ENCODE measurements at places on chromosomes 1 and 21.

- no peak for DNase-seq
Observed at GRCh38 chr1:85151446-85151845, 49.4 kb downstream of the SYDE2 start.

DNA sequence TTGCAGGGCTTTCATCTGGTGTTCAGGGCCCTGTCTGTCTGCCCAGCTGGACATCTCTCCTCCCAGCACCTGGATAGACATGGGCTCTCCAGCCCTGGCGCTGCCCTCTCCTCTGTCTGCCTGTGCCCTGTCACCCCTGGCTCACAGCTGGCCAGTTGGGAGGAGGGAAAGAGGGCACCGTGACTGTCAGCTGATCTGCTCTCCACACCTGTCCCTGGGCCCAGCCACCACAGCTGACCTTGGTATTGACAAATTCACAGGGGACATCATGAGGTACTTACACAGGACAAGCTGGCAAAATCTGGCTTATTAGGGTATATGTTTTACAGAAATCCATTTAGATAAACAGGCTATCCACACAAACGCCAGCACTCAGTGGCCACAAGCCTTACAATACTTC lies 8.3 kb downstream of the TNR start:
- DNase-seq, result no peak

DNA sequence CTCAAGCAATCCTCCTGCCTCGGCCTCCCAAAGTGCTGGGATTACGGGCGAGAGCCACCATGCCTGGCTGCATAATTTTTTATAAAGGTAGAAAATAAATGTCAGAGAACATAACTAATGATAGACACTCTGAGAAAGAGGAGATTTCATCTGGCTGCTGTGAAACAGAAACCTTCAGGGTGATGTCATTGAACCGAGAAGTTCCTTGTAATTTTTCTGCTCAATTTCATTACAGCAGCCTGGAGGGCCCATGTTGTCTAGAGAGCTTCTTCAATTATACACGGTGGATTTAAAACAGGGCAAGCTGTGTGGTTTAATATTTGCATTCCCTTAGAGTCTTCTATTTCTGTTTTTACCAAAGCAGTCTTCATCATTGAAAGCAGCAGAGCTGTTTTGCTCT lies 64.3 kb upstream of the MORC3 start:
- DNase-seq, result no peak

DNA sequence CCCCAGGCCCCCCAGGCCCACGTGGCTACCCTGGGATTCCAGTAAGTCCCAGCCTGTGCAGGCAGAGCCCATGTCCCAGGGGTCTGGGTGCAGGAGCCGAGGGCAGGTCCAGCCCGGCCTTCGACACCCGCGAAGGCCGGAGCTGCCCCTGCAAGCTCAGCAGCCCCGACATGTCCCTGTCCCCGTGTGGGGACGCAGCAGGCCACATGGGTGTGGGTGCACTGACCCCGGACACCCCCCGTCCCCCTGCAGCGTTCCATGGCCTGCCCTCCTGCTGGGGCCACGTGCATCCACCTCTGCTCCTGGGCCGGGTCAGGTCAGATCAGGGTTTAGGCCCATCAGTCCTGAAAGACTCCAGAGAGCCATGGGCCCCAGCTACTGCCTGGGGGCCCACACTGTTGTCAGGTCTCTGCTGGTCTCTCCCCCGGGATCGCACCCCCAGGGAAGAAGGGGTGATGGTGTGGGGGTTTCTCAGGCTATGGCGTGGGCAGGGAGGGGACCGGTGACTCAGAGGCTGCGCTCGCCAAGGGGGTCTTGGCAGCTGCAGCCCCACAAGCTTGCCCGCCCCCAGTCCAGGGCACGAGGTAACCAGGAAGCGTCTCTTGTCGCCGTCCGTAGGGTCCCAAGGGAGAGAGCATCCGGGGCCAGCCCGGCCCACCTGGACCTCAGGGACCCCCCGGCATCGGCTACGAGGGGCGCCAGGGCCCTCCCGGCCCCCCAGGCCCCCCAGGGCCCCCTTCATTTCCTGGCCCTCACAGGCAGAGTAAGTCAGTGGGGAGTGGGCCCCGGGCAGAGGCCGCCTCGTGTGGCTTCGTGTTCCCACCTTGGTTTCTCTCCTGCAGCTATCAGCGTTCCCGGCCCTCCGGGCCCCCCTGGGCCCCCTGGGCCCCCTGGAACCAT lies 37.5 kb downstream of the SLC19A1 start:
- DNase-seq, result no peak

GRCh38 chr1:40808444-40808843 lies 24.9 kb downstream of the KCNQ4 start:
- no peak for DNase-seq

DNA sequence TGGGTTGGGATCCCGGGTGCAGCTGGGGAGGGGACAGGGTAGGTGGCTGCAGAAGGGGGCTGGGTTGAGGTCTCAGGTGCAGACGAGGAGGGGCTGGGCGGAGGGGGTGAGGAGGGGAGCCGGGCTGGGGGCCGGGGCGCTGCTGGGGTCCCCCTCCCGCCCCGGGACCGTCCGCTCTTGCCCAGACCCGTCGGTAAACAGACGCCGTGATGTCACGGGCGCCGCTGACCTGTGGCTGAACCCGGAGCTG lies 22.3 kb downstream of the DHRS3 start:
- DNase-seq, result no peak

- DNase-seq, result no peak
Observed at GRCh38 chr21:45184869-45185268, 102.8 kb downstream of the POFUT2 start.

- DNase-seq, result peak; percentile 59
Observed at GRCh38 chr1:226643177-226643576, 94.6 kb downstream of the STUM start.

- DNase-seq, result no peak
Observed at GRCh38 chr1:167016100-167016750, 27.1 kb downstream of the MAEL start.

DNA sequence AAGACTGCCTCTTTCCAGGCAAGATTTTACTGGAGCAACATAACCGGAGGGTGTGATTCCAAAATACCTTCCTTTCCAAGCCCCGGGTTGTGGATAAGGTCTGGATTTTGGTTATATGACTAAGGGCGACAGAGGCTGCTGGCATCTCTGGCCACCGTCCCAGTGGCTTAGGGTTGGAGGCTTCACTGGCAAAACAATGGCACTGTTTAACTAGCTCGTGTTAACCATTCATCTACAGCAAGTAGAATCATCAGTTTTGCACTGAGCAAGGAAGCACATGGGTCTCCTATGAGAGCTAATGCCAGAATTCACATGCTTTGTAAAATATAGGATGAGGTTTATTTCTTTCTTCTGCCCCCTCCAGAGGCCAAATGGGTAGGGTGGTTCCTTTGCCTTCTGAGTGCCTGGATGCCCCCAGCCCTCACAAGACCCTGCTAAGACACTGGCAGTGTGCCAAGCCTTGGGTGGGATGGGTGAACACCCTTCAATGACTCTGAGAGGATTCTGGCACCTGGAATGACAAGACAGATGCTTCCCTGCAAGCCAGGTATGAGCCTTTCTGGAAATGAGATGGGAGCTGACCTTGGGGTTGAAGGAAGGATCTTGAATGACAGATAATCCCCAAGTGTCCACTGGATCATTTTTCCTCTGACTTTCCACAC lies 36.8 kb downstream of the DHCR24 start:
- DNase-seq, result no peak

GRCh38 chr21:41520560-41521442 lies 12.8 kb upstream of the TMPRSS2 start:
- DNase-seq, result no peak

DNA sequence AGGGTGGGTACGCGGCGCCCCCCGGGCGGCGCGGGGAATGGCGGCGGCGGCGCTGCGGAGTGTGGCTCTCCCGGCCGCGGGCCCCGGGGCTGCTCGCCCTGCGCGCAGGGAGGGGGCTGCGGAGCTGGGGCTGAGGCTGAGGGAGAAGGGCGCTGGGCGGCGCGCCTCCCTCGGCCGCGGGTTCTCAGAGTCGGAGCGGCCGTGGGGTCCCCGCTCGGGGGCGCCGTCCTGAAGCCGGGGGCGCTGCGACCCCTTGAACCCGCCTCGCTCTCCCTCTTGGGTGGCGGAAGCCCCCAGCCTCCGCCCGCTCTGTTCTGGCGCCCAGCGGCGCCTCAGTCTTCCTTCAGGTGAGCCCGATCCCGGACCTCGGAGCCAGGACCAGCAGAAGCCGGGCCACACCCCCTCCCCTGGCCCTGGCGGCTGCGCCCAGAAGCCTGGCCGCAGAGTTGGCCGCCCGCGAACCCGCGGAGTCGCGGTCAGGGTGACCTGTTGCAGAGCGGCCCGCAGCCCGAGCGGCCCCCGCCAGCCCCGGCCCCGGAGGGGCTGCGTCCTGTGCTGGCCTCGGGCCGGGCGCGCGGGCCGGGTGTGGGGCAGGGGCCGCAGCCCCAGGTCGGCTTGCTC lies 532 bp downstream of the RALGPS2 start:
- peak; percentile 22 for DNase-seq

- no peak for DNase-seq
Observed at GRCh38 chr1:25858494-25858893, 763 bp downstream of the AUNIP start.

DNA sequence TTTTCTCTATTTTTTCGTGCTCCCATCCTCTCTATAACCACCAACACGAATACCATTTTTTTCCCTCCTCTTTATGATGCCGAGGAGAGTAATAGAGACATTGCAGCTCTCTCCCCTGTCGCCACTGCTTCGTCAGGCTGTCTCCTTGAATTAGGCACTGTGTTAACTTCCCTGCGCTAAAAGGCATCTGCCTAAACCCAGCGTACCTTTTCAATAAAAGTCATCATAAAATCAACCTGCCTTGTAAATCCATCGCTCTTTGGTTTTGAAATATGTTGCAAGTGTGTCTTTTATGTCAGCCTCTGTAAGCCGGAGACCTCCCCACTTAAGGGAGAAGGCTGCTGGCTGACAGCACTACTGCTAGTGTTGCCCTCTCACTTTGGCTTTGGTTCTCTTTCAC lies 8.7 kb downstream of the RNF220 start:
- no peak for DNase-seq

DNA sequence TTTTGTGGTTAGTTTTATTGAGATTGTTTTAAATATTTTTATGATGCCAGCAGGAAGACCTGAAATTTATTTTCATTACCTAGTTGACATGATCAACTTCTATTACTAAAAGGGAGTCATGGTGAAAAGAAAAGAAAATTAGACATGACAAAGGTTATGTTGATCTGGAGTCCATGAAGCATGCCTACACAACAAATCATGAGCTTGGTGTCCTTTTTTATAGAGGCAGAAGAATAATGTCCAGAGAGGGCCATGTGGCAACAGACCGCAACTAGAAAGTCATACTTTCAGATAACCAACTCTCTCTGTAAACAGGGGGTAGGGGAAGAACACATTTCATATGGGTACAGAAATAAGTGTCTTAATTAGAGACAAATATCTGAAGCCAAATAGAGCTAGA lies 175.5 kb upstream of the HOOK1 start:
- DNase-seq, result no peak

DNA sequence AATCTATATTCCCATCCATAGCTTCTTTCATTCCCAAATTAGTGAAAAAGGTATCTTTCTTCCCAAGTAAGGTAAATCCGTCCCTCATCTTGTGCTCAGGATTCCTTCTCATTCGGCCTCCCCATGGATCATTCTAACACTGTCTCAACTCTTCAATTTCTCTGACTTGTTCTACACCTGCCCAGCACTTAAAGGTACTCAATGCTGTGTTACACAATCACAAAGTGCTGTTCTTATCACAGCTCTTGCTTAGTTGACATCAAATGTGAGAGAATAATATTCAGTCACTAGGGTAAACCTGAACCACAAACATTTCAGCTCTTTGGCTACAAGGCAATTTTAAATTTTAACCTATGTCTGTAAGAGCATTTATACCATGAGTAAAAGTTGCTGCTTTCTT lies 94.8 kb downstream of the DIRAS3 start:
- DNase-seq, result no peak

DNA sequence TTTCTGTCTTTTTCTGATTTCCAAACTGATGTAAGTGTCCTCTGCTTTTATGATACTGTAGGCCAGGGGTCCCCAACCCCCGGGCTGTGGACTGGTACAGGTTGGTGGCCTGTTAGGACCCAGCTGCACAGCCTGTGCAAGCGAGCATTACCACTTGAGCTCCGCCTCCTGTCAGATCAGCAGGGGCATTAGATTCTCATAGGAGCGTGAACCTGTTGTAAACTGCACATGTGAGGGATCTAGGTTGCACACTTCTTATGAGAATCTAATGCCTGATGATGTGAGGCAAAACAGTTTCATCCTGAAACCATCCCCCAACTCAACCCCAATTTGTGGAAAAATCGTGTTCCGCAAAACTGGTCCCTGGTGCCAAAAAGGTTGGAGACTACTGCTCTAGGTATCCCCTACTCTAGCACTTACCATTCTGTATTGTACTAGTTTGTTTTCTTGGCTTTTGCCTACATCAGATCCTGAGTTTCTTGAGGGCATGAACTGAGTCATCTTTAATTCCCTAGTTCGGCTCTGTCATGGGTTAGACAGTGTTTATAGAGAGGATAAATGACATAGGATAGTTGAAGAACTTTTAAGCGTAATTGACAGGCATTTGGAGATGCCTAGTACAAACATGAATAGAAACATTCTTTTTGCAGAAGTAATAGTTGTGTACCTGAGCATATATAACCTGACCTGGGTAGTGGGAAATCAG lies 4.1 kb downstream of the ABCD3 start:
- no peak for DNase-seq

DNA sequence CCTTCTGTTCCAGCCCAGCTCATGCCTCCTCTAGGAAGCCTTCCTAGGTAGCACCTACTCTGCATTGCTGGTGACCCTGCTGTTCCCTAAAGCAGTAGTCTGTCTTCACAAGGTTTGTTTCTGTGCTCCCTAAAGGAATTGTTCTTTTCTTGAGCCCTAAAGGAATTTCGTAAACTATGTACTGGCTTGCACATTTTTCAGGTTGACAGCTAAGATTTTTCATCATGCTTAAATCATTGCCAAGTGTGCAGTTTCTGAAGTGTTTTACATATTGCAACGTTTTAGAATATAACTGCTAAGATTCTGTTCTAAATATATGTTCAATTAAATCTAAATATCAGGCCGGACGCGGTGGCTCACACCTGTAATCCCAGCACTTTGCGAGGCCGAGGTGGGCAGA lies 13.1 kb downstream of the S100A16 start:
- DNase-seq, result no peak

GRCh38 chr1:246814890-246815289 lies 90.7 kb downstream of the SCCPDH start:
- no peak for DNase-seq

DNA sequence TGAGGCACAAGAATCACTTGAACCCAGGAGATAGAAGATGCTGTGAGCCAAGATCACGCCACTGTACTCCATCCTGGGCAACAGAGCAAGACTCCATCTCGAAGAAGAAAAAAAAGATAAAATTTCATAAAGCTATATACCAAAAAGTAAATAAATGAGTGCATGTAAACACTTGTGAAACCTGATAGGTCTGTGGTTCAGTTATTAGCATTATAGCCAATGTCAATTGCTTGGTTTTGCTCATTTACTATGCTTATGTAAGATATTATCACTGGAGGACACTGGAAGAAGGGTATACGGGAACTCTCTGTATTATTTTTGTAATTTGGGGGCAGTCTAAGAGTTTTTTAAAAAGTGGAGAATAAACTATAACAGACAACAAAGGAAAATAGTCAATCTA lies 17.7 kb upstream of the TAL1 start:
- no peak for DNase-seq

Data from brain microvascular endothelial cell (primary cell).